ENCODE measurements at places on chromosomes 7 and 10.

DNA sequence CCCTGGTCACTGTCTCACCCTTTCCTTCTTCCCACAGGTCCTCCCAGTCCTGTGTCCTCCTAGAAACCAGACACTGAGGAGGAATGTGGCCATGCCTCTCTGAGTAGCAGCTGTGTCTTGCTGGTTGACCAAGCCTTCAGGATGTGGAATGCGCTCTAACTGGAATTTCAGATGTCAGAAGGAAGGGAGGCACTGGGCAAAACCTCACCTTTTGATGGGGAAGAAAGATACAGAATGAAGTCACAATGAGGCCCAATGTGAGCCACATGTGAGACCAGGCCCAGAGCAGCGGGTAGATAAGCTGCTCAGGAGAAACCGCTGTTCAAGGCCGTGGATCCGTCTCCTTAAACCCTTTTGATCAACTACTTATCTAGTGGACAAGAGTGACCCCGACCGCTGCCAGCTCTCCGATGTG lies 54.8 kb upstream of the ECHDC3 start:
- no peak for DNase-seq

DNA sequence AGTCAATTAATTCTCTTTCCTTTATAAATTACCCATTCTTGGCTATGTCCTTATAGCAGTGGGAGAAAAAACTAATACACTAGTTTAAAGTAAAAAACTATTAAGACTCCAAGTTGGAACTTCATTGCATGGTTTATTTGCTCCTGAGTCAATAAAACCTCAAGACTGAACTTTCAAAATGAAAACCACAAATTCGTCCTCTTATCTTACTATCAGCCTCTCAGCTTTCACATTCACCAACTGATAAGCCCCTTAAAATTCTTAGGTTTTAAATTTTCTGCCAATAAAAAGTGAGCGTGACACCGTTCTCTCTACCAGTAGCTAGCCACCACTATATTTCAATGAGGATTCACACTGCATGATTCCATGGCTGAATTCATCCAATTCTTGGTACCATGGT lies 346.4 kb upstream of the NPSR1 start:
- no peak for DNase-seq

GRCh38 chr10:35289198-35289597 lies 47.1 kb upstream of the CCNY start:
- no peak for DNase-seq

DNA sequence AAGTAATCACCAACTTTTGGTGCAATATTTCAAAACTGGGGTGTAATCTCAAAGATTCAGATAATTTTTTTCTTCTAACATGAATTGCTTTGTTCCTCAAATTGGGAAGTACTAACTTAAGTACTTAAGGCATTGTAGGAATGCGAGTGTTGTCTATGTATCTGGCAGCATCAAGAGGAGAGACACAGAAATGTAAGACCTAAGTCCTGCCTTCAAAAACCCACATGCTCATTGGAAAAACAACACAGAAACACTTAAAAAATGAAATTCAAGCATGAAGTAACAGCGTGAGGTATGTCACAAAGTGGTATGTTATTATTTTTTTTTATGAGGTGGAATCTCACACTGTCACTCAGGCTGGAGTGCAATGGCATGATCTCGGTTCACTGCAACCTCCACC lies 288.5 kb downstream of the ZEB1 start:
- no peak for DNase-seq

GRCh38 chr10:132056663-132057062 lies 9.1 kb upstream of the JAKMIP3 start:
- no peak for DNase-seq

- no peak for DNase-seq
Observed at GRCh38 chr7:92625617-92626016, 35.4 kb upstream of the FAM133B start.

GRCh38 chr7:55556031-55556430 lies 16.3 kb downstream of the VOPP1 start:
- no peak for DNase-seq

DNA sequence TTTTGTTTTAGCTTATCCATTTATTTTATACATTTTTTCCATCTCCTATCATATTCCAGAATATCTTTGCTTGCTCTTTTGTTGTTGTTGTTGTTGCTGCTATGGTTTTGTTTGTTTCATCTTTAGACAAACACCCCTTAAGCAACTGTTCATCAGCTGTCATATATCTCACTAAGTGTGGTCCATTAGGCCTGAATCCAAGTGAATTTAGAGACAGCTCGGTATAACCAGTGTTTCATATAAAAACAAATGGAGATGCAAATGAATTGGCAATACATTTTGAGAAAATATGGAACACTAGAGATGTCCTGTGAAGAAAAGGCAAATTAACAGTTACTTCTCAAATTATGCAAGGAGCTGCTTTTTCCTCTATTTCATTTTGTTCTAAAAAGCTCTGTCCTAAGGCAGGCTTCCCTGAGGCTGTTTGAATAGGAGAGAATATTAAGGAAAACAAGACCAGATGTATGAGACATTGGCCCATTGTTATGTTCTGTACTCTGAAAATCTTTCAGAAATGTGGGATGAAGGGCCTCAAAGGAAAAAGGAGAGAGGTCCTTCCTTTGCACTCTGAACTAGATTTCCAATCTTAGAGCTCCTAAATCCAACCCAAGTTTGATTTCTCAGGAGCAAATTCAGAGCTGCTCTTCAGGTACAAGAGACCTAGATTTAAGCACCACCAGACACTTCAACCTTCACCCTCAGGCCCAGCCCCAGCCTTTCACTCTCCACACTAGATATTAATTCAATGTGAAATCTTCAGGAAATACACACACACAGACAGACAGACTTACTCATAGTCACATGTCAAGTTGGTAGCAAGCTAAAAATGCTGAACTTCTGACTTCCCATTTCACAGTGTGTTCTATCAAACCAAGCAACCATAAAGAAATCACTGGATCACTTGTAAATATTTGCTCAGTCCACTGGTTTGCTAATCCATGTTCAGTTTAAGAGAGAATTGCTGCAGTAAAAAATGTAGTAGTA lies 5.4 kb downstream of the TFEC start:
- no peak for DNase-seq

GRCh38 chr7:152095771-152096170 lies 70.3 kb downstream of the GALNT11 start:
- no peak for DNase-seq

DNA sequence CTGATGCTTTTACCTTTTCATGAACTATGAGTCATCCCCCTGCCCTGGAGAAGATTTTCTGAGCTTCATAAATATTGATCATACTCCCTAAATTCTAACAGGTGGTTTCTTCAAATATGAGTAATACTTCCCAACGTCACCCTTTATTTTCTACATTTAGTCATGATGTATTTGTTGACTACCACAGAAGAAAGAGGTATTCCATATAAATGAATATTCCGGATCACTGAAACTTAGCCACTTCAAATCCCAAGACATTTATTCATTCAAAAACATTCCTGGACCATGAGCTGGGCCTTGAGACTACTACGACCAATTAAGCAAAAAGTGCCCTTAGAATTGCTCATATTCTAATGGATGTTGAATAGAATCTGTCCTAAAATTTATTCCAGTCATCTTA lies 395.8 kb upstream of the NPVF start:
- no peak for DNase-seq

DNA sequence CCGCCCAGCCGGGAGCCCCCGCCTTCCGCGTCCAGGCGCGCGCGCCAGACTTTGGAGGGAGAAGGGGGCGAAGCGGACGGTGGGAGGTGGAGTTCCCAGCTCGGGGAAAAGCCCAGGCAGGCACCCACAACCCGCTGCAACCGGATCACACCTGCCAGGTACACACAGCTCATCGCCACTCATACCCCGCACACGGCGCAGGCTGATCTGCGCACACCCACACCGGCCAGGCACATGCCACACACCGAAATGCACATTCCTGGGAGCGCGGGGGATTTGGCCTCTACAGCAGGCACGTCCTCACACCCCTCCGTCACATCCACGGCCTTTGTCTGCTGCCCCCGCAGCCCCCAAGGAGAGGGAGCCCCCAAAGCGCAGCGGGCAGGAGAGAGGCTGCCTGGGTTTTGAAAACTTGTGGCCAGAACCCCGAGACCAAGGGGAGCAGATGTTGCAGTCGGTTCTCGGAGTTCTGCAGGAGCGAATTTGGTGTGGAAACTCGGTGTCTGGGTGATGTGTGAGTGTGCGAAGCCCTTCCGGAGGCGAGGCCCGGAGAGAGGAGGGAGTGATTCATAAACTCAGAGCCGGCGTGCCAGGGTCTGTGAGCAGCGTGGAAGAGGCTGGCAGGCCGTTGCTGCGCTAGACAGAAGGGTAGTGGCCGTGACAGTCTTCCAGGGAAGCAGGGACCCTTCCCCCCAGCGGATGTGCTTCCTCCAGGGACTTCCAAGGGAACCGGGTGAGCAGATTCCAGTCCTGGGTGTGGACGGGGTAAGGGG lies 734 bp downstream of the CHST3 start:
- peak; percentile 41 for DNase-seq

GRCh38 chr10:128130051-128130450 lies 3.8 kb upstream of the MKI67 start:
- DNase-seq, result no peak

- no peak for DNase-seq
Observed at GRCh38 chr10:55858730-55859129, 502.3 kb downstream of the ZWINT start.

- no peak for DNase-seq
Observed at GRCh38 chr10:119896061-119896655, 3.6 kb downstream of the SEC23IP start.

DNA sequence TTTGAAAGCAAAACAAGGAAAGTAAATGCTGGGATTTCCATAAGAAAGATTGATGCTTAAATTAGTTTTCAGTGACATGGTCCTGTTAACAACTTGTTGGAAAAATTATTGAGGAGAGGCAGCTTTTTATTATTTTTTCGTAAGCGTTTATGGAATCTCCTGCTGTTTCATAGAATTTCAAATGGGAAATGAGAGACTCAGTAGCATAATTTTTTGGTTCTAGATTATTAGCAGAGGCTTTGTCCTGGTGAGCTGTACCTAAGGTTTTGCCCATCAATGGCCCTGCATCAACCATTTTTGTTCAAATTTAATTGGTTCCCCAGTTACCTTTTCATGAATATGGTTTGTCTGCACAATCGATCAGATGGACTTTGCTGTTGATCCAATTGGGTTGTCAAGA lies 205.7 kb downstream of the BMPER start:
- no peak for DNase-seq

GRCh38 chr10:86071758-86072157 lies 294.8 kb downstream of the GRID1 start:
- DNase-seq, result no peak

DNA sequence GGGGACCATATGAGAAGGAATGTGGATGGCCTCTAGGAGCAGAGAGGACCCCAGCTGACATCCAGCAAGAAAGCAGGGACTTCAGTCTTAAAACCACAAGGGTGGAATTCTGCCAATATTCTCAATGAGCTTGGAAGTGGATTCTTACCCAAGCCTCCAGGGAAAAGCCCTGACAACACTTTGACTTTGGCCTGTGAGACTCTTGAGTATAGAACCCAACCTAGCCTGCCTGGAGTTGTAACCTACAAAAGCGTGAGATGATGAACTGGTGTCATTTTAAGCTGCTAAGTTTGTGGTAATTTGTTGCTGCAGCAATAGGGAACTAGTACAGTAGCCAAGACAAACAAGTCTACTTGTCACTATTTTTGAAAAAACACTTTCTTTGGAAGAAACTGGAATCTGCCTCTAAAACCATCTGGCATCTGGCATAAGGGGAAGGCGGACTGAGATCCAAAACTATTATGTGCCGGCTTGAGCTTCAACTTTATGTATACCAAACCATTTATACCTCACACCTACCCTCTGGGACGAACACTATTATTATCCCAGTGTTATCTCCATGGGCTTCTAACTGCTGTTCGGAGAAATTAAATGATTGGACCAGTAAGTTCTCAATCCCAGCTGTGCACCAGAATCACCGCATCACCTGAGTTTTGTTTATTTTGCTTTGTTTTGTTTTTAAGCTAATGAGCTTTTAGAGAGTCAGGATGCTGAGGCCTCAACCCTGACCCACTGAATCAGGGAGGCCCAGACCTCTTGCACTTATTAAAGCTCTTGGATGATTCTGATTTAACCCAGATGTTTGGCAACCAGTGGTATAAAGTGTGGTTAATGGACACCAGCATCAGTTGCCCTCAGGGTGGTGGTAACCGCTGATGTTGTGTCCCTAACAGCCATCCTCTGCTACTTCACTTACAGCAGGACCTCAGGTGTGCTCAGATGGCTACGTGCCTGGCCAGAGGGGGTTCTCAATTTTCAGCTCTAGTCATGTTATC lies 83.0 kb downstream of the C1GALT1 start:
- no peak for DNase-seq

DNA sequence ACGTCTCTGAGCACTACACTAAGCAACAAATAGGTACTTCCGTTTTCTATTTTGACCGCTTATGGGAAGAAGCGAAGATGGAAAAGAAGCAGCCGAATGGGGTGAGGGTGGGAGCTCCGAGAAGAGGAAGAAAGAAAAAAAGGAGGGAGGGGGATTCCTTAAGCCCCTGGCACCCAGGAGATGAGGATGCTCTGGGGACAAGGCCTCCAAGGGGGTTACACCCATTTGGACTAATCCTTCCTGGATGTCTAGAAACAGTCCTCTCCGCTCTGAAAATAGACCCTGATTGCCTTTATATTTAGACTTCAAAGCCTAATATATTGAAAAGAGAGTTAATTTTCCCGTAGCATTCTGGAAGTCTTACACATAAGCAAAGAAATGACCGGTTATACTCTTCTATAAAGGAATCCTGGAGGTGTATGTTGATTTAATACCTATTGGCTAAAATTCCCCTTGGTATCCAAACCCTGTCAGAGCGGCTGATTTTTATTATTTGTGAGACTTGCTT lies 676 bp upstream of the HTR7 start:
- no peak for DNase-seq

DNA sequence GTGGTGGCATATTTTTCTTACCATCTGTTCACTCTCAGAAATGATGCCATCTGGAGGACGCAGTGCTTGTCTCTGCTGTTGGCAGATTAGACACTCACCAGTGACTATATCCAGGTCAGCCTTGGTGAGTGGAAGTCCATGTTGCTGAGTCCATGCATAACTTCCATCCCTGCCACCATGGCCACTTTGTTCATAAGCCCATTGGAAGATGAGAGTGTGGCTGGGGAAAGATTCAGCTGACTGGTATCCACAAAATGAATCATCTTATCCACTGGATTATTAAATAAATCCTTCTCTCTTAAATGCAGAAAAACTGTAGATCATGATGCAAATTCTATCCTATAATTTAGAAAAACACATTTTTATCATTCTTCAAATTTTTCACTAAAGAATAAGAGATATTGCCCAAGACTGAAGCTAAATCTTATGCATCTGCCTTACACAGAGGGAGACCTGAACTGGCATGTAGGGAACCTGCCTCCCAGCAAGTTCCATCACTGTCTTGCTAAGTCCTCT lies 726.9 kb downstream of the TNS3 start:
- DNase-seq, result no peak

GRCh38 chr7:135177028-135177696 lies 6.7 kb upstream of the CYREN start:
- no peak for DNase-seq

DNA sequence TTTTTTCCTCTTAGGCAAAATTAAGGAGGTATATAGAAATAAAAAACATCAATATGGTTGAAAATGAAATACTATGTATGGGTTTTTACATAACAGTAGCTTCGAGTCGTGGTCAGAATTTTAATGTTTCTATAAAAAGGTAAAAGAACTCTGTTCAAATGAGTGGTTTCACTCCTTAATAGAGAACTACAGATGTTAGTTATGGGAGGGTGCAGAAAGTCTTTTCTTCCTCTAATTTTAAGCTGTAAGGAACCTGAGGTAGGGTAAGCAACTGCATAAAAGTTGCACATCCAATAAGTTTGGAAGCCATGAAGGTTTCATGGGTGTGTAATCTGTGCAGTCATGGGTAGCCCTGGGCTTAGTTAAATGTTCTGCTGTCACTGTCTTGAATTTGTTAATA lies 141.3 kb downstream of the SUGCT start:
- no peak for DNase-seq
